ENCODE measurements at places on chromosomes 12 and 14.

- DNase-seq: no peak
Measured at GRCh38 chr14:55624913-55625312, 44.9 kb downstream of the KTN1 start.

DNA sequence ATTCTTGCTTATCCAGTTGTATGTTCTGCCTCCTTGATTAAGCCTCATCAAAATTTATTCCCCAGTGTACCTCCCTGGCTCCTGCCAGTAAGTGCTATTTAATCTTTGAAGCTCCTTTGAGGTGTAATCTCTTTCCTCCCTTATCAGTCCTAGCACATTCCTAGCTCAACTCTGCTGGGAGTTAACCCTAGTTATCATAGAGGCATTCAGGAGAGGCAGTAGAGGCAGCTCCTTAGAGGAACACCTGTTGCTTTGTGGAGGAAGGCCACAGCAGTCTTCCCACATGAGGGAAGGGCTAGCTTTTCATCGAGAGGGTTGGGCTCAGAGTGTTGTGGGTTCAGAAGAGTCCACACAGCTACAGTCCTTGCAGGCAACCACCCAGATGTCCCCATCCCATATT is 182.4 kb upstream of the ARID2 start:
- DNase-seq: no peak

GRCh38 chr12:107418981-107419380 is 266.6 kb upstream of the PWP1 start:
- no peak for DNase-seq

- no peak for DNase-seq
Measured at GRCh38 chr12:21993438-21993981, 52.3 kb upstream of the ABCC9 start.

GRCh38 chr14:73788701-73789551 is 62.7 kb upstream of the PTGR2 start:
- DNase-seq: no peak
